ENCODE measurements at places on chromosomes 2 and 18.

- no peak for DNase-seq
Observed at GRCh38 chr18:27704736-27705361, 472.1 kb downstream of the CDH2 start.

DNA sequence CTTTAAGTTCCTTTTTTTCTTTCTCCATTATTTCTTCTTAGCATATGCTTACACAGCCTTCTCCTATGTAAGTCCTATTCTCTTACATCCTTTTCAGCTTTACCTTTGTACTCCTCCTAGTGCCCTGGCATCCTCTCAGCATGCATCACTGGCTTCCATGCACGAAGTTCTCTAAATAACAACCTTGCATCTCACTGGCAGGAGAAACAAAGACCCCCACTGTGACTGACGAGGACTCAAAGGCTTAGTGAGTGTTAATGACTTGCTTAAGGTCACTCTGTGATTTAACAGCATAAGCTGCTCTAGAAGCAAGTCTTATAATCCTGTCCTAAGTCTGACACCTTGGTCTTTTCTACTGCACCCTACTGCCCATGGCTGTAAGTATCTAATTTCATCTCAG is 1236.0 kb upstream of the CELF4 start:
- DNase-seq, result no peak

GRCh38 chr2:186554429-186554828 is 35.4 kb upstream of the ITGAV start:
- no peak for DNase-seq

DNA sequence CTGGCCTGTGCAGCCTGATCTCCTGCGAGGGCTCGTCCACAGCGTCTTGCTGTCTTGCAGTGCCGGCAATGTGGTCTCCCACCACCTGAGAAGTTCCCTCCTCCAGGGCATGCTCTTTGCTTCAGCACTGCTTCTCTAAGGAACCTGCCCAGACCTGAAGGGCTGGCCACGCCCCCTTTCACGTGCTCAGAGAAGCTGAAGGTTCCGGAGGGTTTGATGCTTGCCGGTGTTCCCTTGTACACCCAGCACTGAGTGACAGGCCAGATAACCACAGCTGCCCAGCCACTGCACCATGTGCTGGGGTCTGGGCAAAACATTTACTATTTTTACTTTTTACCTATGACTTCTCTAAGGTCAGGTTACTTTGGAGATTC is 1.7 kb upstream of the POLR2D start:
- peak; percentile 14 for DNase-seq

DNA sequence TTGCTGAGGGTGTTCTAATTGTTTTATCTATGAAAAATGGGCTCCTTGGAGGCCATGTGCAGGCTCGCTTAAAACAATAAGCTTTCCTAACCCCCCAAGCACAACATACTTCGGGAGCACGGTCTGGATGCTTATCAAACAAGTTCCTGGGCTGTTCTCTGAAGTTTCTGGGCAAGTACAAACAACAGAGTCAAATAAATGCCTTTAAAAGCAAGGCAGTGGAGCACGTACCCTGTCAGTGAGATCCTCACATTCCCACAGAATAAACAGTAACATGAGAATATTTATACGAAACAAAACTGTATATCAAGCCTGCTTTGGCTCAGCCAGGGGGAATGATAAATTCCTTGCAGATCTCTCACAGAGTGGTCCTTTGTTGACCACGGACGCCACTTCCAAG is 44.8 kb downstream of the FTCDNL1 start:
- no peak for DNase-seq

- no peak for DNase-seq
Observed at GRCh38 chr2:37558623-37559022, 112.8 kb downstream of the CDC42EP3 start.

- peak; percentile 79 for DNase-seq
Observed at GRCh38 chr18:42298759-42299675, 344.0 kb downstream of the PIK3C3 start.

GRCh38 chr2:134324947-134325346 is 71.1 kb downstream of the MGAT5 start:
- no peak for DNase-seq

GRCh38 chr2:1591461-1591770 is 152.9 kb downstream of the PXDN start:
- no peak for DNase-seq

- no peak for DNase-seq
Observed at GRCh38 chr2:1082456-1083205, 132.0 kb downstream of the SNTG2 start.

Measured in NCI-H345 (cell line).